Heart right ventricle (tissue), 16 donors: ENCODE measurements at places on chromosomes 12 and 14. TPM values are rescaled to one million over a fixed set of nuclear protein-coding genes. Genes with fewer than 3 reads are reported as not detected.

GRCh38 chr12:95396849-95397468 lies 77.0 kb upstream of the METAP2 start:
- DNase-seq, result no peak

- no peak for DNase-seq
Measured at GRCh38 chr14:71063351-71063750, 156.1 kb downstream of the PCNX1 start.

DNA sequence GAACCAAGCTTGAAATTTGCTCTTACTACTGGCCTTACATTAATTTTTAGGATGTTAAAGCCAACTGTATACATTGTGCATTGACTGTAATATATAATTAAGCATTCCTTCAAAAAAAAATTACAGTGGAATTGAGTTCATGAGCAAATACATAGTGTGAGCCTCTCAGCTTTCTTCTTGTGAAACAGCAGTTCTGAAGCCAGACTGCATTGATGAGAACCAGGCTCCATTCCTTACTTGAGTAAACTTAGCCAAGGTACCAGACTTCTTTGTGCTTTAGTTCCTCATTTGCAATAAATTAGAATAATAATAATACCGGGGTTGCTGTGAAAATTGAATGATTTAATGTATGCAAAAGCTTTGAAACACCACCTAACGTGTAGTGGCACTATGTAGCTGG lies 169.5 kb downstream of the ANO4 start:
- no peak for DNase-seq

DNA sequence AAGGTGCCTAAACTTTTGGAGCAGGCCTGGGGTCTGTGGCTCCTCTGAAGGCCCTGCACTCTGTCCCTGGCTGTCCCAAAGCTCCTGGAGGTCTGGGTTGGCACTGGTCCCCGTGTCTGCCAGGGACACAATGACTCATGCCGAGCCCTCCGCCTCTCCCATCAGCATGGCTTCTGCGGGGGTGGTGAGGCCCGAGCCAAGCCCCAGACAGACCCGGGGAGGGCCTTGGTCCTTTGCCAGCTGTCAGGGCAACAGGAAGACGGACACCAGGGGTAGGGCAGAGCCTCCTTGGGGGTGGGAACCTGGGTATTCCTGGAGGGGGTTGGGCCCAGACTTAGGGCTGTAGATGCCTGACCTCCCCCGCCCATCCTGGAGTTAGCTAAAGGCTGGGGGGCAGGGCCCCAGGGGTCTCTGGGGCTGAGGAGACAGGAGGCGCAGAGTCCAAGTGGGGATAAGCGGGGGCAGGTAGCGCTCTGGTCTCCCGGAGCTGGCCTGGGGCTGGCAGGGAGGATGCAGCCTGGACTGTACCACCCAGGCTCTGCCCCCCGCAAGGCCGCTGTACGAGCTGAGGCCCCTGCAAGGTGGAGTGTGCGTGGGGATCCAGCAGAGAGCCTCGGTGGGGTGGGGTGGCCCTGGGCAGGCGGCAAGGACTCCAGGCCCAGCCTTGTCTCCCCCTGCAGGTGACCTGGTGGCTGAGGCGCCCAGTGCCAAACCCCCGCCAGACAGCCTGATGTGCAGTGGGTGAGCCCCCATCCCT lies 16.4 kb upstream of the PUS1 start:
- peak; percentile 94 for DNase-seq

GRCh38 chr14:96574171-96574632 lies 72.0 kb downstream of the PAPOLA start:
- no peak for DNase-seq

The NPAS3 gene
- total RNA-seq, result 1.6 TPM

The DBX2 gene
- 0.09 TPM for total RNA-seq

DNA sequence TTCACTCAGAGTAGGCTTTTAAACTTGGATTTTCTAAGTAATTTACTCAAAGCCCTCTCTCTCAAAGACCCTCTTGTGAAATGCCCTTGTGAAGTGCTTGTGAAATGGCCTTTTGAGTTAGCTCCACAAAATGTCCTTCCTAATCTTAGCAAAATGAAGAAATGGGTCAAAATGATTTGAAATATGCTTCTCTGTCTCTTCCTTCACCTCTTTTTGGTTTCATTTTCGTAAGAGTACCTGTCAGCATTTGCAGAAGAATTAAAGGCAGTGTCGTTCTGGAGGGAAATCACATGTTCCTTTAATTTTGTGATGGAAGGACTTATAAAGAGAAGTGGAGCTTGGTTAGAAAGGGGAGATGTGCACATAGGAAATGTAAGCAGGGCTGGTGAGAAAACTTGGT lies 93.7 kb downstream of the HMGA2 start:
- DNase-seq, result no peak

GRCh38 chr12:65526311-65526710 lies 247.8 kb downstream of the MSRB3 start:
- DNase-seq, result no peak

The DIO3 gene
- not detected for total RNA-seq

- DNase-seq, result no peak
Measured at GRCh38 chr12:59386236-59386635, 209.6 kb upstream of the SLC16A7 start.

DNA sequence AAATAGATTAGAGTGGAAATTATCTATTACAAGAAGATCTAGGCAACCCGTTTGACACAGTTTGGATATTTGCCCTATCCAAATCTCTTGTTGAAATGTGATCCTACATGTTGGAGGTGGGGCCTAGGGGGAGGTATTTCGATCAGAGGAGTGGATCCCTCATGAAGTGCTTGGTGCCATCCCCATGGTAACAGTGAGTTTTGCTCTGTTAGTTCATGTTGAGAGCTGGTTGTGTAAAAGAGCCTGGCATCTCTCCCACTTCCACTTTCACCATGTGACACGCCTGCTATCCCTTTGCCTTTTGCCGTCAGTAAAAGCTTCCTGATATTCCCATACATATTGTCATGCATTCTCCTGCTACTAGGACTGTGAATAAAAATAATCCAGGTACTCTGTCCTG lies 66.4 kb upstream of the FLRT2 start:
- DNase-seq, result no peak
